Central memory CD8-positive, alpha-beta T cell (primary cell): ENCODE measurements at places on chromosomes 1 and 21.

DNA sequence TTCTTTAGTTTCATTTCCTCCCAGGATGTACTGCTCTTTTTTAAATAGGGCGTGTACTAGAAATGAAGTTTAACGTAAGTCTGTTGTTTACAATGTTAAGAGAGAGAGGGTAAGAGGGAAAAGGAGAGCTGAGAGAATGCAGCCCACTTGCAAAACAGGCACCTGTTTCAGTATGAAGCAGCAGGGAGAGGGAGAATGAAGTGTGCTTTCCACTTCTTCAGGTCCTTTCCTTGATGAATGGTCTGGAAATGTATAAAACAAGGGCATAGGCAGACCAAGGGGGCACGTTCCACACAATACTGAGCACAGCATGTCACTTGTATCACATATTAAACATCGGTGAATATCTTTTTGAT is 2.0 kb downstream of the KCNA3 start:
- DNase-seq, result peak; percentile 56
- peaks cover 44% of the 10 kb centered on the region for H3K36me3 ChIP-seq
- peaks cover 53% of the 10 kb centered on the region for H3K4me1 ChIP-seq
- H3K4me3 ChIP-seq, result peak overlapping the region; percentile 99
- no peaks in the 10 kb centered on the region for H3K27me3 ChIP-seq

DNA sequence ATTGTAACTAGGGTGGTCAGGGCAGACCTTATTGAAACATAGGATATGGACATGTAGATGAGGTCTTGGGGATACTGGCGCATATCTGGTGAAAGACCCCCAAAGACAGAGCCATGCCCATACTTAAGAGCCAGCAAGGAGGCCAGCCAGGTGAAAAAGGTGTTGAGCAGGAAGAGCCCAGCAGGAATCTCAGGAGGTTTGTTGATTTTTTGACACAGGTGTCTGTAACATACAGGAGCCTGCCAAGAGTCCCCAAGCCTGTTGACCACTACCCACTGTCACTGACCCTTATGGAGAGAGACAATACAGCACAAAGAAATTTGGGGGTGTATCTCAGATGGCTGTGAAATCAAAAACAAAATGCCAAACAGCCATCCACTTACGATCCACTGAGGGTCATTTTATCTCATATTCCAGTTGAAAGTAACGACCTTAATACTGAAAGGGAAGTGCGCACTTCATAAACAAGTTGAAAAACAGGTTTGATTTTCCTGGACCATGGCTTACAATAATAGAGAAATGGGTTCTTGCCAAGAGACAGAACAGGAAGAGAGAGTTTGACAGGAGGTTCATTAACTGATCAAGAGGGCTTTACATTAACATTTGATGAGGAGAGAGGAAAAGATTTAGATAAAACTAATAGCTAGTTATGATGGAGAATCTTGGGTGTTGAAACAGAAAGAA is 163.6 kb downstream of the GLUL start:
- no peak for DNase-seq
- no peak overlapping the region for H3K27ac ChIP-seq
- no peak overlapping the region for H3K4me3 ChIP-seq

- peaks cover 72% of the 10 kb centered on the region for H3K27me3 ChIP-seq
- no peak overlapping the region for H3K27ac ChIP-seq
- H3K36me3 ChIP-seq, result no peaks in the 10 kb centered on the region
- H3K4me1 ChIP-seq, result no peaks in the 10 kb centered on the region
These were observed 83.9 kb upstream of the NBPF4 start for GRCh38 chr1:108327534-108328466.

DNA sequence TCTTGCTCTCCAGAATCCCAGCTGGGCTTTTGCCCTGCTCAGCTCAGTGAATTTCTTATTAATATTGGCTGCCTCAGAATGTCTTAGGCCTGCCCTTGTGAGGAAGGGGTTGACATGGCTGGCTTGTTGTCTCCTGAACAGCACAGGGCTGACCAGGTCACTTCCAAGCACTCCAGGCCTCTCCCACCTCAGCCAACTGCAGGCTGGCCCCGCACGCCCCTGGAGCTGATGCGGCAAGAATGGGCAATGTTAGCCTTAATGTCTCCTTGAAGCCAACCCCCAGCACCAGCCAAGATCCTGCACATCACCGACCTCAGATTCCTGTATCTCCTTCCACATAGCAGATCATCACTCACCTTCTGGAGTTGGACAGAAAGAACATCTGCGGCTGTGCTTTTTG is 598.6 kb downstream of the AJAP1 start:
- peaks cover 12% of the 10 kb centered on the region for H3K27me3 ChIP-seq
- no peaks in the 10 kb centered on the region for H3K4me1 ChIP-seq
- H3K36me3 ChIP-seq, result peaks cover 2% of the 10 kb centered on the region
- DNase-seq, result no peak
- no peak overlapping the region for H3K4me3 ChIP-seq

DNA sequence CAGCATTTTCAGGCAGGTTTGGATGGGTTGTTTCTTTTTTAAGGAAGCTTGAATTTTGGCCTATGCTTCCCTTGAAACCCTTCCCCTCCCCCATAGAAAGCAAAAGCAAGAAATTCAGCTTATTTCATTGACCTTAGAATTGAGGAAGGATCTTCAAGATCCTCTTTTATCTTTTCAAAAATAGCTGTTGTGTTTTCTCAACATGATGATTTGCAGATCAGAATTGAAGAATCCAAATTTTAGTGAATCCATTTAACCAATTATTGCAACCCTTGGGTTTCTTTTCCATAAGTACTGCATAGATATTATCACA is 73.7 kb downstream of the LRRC8C start:
- H3K4me1 ChIP-seq, result peaks cover 38% of the 10 kb centered on the region
- DNase-seq, result no peak
- H3K27ac ChIP-seq, result no peak overlapping the region
- peaks cover 25% of the 10 kb centered on the region for H3K36me3 ChIP-seq

- H3K36me3 ChIP-seq, result peaks cover 2% of the 10 kb centered on the region
- H3K27ac ChIP-seq, result no peak overlapping the region
- H3K4me3 ChIP-seq, result no peak overlapping the region
- no peaks in the 10 kb centered on the region for H3K4me1 ChIP-seq
These were observed 1034.1 kb upstream of the PRMT6 start for GRCh38 chr1:106022312-106022902.

DNA sequence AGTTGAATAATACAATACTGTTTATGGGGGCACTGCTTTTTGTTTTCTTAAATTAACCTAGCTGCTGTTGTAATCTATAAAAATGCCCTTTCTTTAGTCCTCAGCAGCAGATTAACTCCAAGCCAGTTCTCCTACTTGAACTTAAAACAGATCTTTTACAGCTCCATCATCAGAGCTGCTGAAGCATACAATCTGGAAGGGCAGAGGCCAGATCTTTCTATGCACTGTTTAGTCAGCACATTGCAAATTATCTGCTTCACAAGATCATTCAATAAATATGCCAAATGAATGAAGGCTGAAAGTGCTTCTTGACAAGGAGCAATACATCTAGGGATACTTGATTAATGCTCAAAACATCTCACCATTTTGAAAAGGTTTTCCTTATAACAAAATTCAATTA is 115.8 kb downstream of the PLPPR5 start:
- H3K4me3 ChIP-seq, result no peak overlapping the region
- H3K27ac ChIP-seq, result no peak overlapping the region
- H3K4me1 ChIP-seq, result no peaks in the 10 kb centered on the region
- no peaks in the 10 kb centered on the region for H3K36me3 ChIP-seq

GRCh38 chr1:169312084-169312954 is 55.3 kb downstream of the NME7 start:
- H3K27ac ChIP-seq, result no peak overlapping the region
- H3K27me3 ChIP-seq, result no peaks in the 10 kb centered on the region
- peaks cover 5% of the 10 kb centered on the region for H3K36me3 ChIP-seq
- no peak overlapping the region for H3K4me3 ChIP-seq
- peaks cover 6% of the 10 kb centered on the region for H3K4me1 ChIP-seq

DNA sequence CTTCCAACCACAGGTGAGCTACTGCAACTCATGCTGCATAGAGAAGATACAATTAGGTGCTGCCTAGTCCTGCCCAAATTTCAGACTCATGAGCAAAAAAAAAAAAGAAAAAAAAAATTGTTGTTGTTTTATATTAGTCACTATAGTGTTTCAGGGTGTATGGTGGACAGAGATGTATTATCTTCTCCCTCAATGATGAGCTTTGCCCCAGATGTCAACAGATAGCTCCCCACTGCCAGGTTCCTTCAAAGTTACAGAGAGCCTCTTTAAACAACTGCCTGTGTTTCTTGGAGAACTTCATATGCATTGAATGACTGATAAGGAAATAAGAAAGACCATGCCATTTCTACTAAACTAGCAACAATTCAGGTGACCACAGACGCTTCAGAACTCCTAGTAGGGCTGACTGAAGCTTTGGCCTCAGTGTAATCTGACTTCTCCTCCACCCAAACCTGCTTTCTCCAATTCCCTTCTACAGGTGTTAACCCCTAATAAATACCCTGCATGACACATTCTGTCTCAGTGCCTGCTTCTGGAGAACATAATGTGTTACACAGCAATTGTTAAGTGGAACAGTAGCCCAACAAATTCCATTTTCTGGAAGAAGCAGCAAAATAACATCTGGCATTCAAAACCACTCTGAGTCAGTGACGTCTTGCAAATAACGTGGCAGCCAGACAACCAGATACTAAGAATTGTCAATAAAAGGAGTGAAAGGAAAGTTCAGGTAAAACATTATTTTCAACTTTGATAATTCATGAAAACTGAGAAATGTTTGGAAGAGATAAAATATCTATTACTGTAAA is 147.7 kb downstream of the CDC42BPA start:
- no peaks in the 10 kb centered on the region for H3K4me1 ChIP-seq
- no peak overlapping the region for H3K27ac ChIP-seq
- H3K27me3 ChIP-seq, result peaks cover 46% of the 10 kb centered on the region

GRCh38 chr1:48715921-48716320 is 60.8 kb downstream of the BEND5 start:
- H3K4me1 ChIP-seq, result no peaks in the 10 kb centered on the region
- H3K4me3 ChIP-seq, result no peak overlapping the region
- no peak overlapping the region for H3K27ac ChIP-seq
- no peak for DNase-seq
- H3K36me3 ChIP-seq, result no peaks in the 10 kb centered on the region
- H3K27me3 ChIP-seq, result no peaks in the 10 kb centered on the region

DNA sequence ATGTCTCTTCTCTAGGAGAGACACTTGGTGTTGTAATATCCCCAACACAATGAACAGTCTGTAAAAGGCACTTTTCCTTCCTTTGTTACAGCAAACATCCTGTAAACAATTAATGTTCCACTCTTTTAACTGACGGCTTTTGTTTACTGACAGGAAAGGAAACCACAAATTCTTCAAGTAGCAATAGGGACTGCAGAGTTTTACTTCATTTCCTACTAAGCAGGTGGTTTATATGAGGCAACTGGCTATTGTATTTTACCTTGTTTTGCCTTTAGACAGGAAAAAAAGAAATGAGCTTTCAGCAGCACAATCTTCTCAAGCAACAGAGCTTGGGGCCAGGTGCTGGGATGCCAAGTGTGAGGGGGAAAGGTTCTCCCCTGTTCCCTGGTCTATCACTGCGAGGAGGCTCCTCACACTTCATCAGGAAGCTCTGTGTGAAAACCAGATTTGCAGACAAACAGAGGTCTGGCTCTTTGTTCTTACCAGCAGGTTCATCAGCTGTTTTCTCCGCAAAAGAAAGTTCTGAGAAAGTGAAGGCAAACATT is 51.2 kb downstream of the SIPA1L2 start:
- no peaks in the 10 kb centered on the region for H3K27me3 ChIP-seq
- DNase-seq, result no peak
- peak overlapping the region; percentile 85 for H3K27ac ChIP-seq
- peak overlapping the region; percentile 68 for H3K4me3 ChIP-seq

DNA sequence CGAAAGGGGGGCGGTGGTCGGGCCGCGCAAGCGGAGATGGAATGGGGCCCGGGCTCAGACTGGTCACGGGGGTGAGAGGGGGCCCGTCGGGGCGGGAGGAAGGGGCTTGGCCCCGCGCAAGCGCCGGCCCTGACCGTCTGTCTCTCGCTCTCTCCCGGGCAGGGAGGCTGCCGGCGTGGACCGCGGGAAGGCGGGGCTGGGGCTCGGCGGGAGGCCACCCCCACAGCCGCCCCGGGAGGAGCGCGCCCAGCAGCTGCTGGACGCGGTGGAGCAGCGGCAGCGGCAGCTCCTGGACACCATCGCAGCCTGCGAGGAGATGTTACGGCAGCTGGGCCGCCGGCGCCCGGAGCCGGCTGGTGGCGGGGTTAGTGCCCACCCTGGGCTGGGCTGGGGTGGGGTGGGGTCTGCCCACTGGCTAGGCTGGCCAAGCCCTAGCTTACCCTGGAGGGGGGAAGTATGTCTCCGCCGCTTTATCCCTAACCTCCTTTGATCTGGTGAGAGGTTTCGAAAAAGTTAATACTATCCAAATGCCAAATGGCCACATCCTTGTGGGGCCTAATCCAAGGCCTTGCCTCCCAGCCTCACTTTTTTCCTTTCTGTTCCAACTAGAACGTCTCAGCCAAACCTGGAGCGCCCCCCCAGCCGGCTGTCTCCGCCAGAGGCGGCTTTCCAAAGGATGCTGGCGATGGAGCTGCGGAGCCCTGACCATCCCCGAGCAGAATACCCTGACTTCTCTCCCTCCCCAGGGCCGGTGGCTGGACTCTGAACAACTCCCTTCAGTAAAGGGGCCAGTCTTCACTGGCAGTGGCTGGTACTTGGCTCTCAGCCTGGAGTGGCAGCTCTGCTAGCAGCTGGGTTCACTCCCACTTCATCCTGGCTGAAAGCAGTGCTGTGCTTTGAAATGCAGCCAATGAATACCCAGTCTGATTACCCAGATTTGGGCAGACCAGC is 636 bp upstream of the YRDC start:
- H3K4me1 ChIP-seq, result peaks cover 33% of the 10 kb centered on the region
- H3K4me3 ChIP-seq, result peak overlapping the region; percentile 89
- H3K27me3 ChIP-seq, result no peaks in the 10 kb centered on the region
- peak; percentile 22 for DNase-seq
- peaks cover 34% of the 10 kb centered on the region for H3K36me3 ChIP-seq
- peak overlapping the region; percentile 94 for H3K27ac ChIP-seq

- H3K27me3 ChIP-seq, result peaks cover 63% of the 10 kb centered on the region
- H3K4me1 ChIP-seq, result no peaks in the 10 kb centered on the region
- H3K27ac ChIP-seq, result no peak overlapping the region
- H3K4me3 ChIP-seq, result no peak overlapping the region
- no peaks in the 10 kb centered on the region for H3K36me3 ChIP-seq
These were observed 9.3 kb downstream of the SLC26A9 start for GRCh38 chr1:205933671-205934618.

DNA sequence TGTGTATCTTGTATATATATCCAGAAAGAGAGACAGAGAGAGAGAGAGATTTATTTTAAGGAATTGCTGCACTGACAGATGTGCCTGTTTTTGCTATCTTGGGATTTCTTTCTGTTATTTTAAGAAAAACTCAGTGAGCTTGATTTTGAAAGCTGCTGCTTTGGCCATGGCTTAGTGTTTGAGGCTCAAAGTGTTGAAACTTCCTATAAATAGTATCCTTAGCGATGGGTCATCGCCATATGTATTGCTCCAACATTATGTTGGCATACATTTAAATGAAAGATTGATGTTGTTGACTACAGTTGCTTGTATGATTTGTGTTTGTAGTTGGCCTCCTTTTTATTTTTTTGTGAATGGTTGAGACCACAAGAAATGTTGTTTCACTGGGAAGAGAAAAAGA is 29.0 kb upstream of the NTPCR start:
- no peak overlapping the region for H3K27ac ChIP-seq
- H3K36me3 ChIP-seq, result peaks cover 2% of the 10 kb centered on the region
- no peak for DNase-seq
- H3K4me3 ChIP-seq, result no peak overlapping the region
- no peaks in the 10 kb centered on the region for H3K27me3 ChIP-seq
- peaks cover 37% of the 10 kb centered on the region for H3K4me1 ChIP-seq

- no peak overlapping the region for H3K4me3 ChIP-seq
- no peaks in the 10 kb centered on the region for H3K27me3 ChIP-seq
- no peak for DNase-seq
- peaks cover 3% of the 10 kb centered on the region for H3K36me3 ChIP-seq
- H3K4me1 ChIP-seq, result peaks cover 35% of the 10 kb centered on the region
- no peak overlapping the region for H3K27ac ChIP-seq
These were observed 384.0 kb downstream of the LTN1 start for GRCh38 chr21:28608646-28609045.
